ENCODE measurements at places on chromosomes 6 and 20. TPM values are rescaled to one million over a fixed set of nuclear protein-coding genes. Genes with fewer than 3 reads are reported as not detected.

- H3K27ac ChIP-seq, result no peak overlapping the region
- no peak overlapping the region for H3K4me3 ChIP-seq
- no peaks in the 10 kb centered on the region for H3K27me3 ChIP-seq
- H3K36me3 ChIP-seq, result no peaks in the 10 kb centered on the region
- DNase-seq, result no peak
Measured at GRCh38 chr6:83119742-83120300, 52.4 kb downstream of the DOP1A start.

DNA sequence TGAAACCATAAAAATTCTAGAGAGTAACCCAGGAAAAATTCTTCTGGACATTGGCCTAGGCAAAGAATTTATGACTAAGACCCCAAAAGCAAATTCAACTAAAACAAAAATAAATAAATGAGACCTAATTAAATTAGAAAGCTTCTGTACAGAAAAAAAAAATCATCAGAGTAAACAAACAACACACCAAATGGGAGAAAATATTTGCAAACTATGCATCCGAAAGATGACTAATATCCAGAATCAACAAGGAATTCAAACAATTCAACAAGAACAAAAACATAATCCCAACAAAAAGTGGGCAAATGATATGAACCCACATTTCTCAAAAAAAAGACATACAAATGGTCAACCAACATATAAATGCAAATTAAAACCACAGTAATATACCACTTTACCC, 242.6 kb upstream of the CDYL start:
- no peaks in the 10 kb centered on the region for H3K27me3 ChIP-seq
- H3K27ac ChIP-seq, result no peak overlapping the region

GRCh38 chr20:39766333-39766732, 804.2 kb downstream of the DHX35 start:
- H3K4me1 ChIP-seq, result no peaks in the 10 kb centered on the region
- H3K4me3 ChIP-seq, result no peak overlapping the region
- no peak overlapping the region for H3K27ac ChIP-seq
- H3K36me3 ChIP-seq, result no peaks in the 10 kb centered on the region
- no peak for DNase-seq

DNA sequence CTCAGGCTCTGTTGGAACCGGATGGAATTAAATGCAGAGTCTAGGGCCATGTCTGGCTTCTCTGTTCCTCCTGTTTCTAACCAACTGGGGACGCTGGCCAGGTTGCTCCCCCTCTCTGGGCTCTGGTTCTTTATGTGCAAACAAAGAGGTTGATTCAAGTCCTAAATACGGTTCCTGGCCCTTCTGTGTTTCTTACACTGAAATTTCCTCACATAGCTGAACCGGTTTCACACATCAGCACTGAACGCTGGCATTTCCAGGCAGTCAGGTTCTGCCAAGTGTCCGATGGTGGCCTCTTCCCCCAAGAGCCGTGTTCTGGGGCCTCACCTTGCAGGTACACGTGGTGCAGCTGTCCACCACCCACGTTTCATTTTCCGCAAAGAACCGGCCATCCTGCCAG, 13.5 kb downstream of the THBS2 start:
- H3K36me3 ChIP-seq, result no peaks in the 10 kb centered on the region
- no peaks in the 10 kb centered on the region for H3K27me3 ChIP-seq
- no peak overlapping the region for H3K4me3 ChIP-seq
- H3K27ac ChIP-seq, result no peak overlapping the region

DNA sequence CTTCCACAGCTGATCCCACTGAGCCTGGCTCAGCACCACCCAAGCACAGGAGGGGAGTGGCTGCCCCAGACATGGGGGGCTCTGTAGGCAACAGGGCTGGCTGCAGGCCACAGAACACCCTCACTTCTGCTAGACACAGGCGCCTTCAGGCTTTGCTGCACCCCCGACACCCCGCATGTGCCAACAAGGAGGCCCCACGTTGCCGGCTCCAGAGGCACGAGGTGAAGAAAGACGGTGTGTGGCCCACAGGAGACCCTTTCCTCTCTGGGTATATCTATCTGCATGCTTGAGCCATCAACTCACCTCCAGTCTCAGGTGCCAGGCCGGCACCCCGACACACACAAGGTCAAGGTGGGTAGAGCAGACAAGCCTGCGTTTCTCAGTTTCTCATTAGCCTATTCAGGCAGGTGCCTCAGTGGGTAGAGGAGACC, 158.3 kb downstream of the DLL1 start:
- no peak overlapping the region for H3K27ac ChIP-seq
- no peak overlapping the region for H3K4me3 ChIP-seq
- no peaks in the 10 kb centered on the region for H3K27me3 ChIP-seq
- H3K4me1 ChIP-seq, result no peaks in the 10 kb centered on the region
- DNase-seq, result no peak
- H3K36me3 ChIP-seq, result no peaks in the 10 kb centered on the region

- no peaks in the 10 kb centered on the region for H3K36me3 ChIP-seq
- H3K27me3 ChIP-seq, result no peaks in the 10 kb centered on the region
- DNase-seq, result no peak
- no peak overlapping the region for H3K27ac ChIP-seq
Measured at GRCh38 chr20:45779011-45779915, 12.4 kb downstream of the WFDC3 start.

GRCh38 chr6:56115715-56116114, 131.7 kb downstream of the COL21A1 start:
- H3K27me3 ChIP-seq, result no peaks in the 10 kb centered on the region
- H3K27ac ChIP-seq, result no peak overlapping the region
- DNase-seq, result no peak

Gene TRDN
- 41.6 TPM for total RNA-seq

GRCh38 chr6:94955156-94955555, 622.2 kb upstream of the MANEA start:
- H3K4me1 ChIP-seq, result no peaks in the 10 kb centered on the region
- no peaks in the 10 kb centered on the region for H3K27me3 ChIP-seq
- no peak for DNase-seq
- H3K27ac ChIP-seq, result no peak overlapping the region

Gene TREML2
- 0.11 TPM for total RNA-seq

Gene SLC22A7
- total RNA-seq, result not detected

Gene BTNL2
- not detected for total RNA-seq

DNA sequence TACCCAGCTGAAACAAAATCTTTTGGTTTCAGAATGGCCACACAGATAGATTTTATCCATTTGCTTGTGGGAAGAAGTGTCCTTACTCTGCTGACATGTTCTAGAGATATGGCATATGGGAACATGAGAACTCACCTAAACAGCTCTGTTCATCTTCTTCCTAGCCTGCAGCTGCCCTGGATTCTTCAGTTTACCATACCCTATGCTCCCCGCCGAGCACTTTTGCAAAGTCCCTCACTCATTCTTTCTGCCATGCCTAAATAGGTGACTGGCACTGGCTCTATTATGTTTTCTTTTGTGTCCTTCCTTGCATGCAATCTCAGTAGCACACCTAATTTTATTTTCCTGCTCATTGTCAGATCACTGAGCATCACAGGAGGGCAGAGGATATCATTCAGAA, 293.7 kb upstream of the RSPO3 start:
- H3K4me1 ChIP-seq, result peaks cover 6% of the 10 kb centered on the region
- H3K36me3 ChIP-seq, result no peaks in the 10 kb centered on the region
- no peak for DNase-seq
- H3K4me3 ChIP-seq, result no peak overlapping the region

Gene SMOC2
- 7.7 TPM for total RNA-seq

GRCh38 chr6:50714487-50715379, 1.4 kb downstream of the TFAP2D start:
- H3K27me3 ChIP-seq, result peaks cover 81% of the 10 kb centered on the region
- H3K27ac ChIP-seq, result no peak overlapping the region
- H3K4me3 ChIP-seq, result peak overlapping the region; percentile 57
- H3K36me3 ChIP-seq, result no peaks in the 10 kb centered on the region

Gene LY86
- not detected for total RNA-seq

- peak; percentile 77 for DNase-seq
- no peak overlapping the region for H3K27ac ChIP-seq
- H3K36me3 ChIP-seq, result no peaks in the 10 kb centered on the region
Measured at GRCh38 chr6:166076625-166077024, 91.0 kb downstream of the TBXT start.

Gene AIF1
- total RNA-seq, result 9.8 TPM

GRCh38 chr6:112649853-112650252, 302.7 kb downstream of the RFPL4B start:
- no peak overlapping the region for H3K4me3 ChIP-seq
- H3K27me3 ChIP-seq, result no peaks in the 10 kb centered on the region
- no peak overlapping the region for H3K27ac ChIP-seq
- no peaks in the 10 kb centered on the region for H3K4me1 ChIP-seq
- DNase-seq, result no peak
- H3K36me3 ChIP-seq, result no peaks in the 10 kb centered on the region

DNA sequence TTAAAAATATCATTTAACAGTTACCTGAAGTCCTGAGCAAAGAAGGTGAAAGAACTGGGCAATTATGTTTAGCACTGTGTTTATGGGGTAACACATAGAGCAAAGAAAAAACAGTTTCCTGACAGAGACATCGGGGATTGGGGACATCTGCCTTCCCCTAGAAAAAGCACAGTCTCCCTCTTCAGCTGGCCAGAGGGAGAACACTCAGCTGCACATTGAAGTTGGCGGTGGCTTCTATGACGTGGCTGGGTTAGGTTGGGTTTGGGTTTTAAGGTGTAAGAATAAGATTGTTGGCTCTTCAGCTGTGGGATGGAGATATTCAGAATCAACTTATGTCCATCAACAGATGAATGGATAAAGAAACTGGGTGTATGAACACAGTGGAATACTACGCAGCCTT, 124.0 kb upstream of the DTNBP1 start:
- H3K4me3 ChIP-seq, result no peak overlapping the region
- no peaks in the 10 kb centered on the region for H3K27me3 ChIP-seq
- H3K27ac ChIP-seq, result no peak overlapping the region
- DNase-seq, result no peak
- H3K36me3 ChIP-seq, result no peaks in the 10 kb centered on the region

All from H1 (cell line).